ENCODE measurements at places on chromosomes 11 and 22.

- no peak for DNase-seq
These were observed 48.8 kb upstream of the TOP3B start for GRCh38 chr22:22031183-22031945.

DNA sequence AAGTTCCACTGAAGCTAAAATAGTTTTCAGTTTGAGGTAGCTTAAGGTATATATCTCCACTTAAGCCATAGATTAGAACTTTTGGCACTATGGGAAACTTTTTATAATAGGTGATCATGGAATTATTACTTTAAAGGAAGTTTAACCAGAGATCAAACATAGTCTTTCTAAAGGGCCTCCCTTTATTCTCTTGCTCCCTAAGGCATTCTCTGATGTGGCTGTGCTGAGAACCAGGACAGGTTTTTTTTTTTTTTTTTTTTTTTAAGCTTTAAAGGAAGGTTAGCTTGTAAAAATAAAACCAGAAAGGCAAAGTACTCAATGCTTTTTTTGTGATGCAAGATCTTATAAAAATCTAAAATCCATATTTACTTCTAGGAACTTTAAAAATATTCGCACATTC, 2.9 kb upstream of the MRPL48 start:
- DNase-seq, result no peak

DNA sequence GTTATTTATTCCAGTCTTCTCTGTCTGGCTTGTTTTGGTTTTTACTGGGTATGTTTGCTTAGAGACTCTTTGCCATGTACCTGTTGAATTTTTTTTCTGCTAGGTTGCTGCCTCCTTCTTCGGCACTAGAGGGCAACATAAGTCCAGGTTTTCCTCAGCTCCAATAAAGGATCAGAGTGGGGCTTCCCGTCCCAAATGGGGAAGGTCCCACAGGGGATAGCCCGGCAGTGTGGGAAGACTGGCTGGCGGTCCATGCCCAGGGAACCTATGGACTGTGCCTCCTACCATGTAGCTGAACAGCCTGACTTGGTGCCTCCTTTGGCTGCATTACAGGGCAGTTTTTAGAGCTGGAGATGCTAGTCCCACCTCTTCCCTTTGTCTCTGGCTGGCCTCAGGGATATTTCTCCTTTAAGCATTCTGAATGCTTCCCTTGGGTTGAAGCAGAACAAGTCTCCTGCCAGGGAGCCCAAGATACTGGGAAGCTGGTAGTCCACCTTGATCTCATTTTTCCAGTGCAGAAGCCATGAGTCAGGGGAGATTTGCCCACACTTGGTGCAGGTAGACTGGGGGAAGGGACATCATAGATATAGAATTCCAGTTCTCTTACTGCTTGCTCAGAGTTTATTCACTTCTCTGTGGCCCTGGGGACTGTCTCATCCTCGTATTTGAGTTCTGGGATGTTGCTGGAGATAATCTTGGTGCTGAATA, 60.2 kb downstream of the BRD1 start:
- no peak for DNase-seq

DNA sequence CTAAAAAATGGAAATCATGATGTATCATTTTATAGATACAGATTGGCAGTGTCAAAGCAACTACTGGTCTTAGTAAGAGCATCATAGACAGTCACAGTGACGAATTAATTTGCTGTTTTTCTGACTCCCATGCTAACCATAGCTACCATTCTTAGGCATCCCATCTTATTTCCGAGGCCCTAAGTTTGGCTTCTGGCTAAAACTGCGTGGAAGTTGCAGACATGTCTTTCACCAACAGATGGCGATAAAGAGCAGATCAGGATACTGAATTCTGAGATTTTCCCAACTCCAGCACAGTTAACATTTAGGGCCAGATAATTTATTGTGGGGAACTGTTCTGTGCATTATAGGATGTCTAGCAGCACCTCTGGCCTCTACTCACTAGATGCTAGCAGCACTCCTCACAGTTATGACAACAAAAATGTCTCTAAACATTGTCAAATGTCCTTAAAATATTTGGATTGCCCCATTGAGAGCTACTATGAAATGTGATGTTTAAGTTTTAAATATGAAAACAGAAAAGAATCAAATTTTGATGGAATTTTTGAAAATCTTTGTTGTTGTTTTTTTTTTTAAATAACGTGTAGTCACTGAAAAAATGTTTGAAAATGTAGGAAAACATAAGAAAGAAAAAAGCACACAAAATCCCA, 16.3 kb downstream of the OR2AG2 start:
- DNase-seq, result no peak

DNA sequence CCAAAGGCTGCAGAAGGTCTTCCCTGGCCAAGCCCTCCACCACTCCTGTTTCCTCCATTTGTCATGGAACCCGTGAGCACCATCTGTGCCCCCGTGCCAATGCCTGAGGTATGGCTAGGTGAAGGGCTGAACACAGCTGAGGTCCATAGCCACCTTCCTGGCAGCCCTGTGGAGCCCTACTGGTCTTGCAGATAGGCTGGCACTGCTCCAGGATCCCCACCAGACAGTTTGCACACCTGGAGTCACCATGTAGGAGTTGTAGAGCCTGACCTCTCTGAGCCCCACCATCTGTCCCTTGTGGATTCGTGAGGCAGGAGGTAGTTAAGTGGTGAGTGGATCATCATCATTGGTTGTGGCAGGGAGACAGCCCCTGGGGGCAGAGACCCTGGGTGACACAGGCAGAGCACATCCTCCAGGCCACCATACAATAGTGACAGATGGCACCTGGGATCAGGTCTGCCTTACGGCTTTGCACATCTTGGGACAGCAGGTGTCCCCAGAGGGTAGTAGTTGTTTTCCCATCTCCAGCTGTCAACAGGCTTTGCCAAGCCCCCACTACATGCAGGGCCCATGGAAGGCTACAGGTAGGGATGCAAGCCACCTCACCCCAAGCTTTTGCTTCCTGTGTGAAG, 52.5 kb upstream of the SUSD2 start:
- DNase-seq, result no peak

GRCh38 chr11:112795911-112796649, 165.1 kb upstream of the NCAM1 start:
- DNase-seq, result no peak

DNA sequence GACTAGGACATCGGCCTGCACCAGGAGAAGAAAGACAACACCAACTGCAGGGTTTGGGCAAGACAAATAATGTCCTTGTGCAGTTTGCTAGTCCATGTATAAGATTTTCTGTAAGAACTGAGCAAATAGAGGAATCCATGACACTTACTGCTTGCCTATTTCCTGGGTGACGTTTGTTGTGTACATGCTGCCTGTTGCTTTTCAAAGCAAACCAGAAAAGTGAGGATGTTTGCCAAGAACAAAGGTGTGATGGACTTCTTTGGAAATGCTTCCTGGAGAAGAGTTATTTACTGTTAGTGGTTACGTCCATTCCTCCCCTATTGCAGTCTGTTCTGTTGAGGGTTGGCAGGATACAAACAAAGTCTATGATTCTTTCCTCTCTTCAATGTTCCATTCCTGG, 126.5 kb downstream of the CASP12 start:
- no peak for DNase-seq

GRCh38 chr11:69984457-69985261, 93.5 kb upstream of the ANO1 start:
- no peak for DNase-seq
